NCI-H2029 (cell line): ENCODE measurements at places on chromosomes 2 and 18.

DNA sequence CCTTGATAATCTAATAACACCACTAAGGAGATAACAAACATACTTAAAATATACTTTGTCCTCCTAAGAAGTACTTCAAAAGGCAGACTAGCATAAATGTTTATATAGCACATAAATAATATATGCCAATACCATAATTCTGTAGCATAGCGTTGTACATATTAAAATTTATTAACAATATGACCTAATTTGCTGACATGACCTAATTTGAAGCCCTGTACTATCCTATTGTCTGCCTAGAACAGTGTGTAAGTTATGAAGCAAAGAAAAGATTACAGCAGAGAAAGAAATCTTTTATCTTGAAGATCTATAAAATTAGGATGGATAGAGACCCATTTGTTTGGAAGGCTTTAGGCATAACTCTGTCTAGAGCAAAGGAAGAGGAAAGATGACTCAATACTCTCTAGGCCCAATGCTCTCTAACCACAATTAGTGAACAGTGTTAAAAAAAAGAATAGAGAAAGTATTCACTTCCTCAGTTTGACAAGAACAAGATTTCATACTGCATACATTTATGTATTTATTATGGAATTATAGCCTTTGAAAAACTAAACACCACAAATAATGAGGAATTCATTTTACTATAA lies 231.3 kb downstream of the ZRANB3 start:
- no peak for DNase-seq

GRCh38 chr18:12359515-12359927 lies 17.5 kb downstream of the AFG3L2 start:
- no peak for DNase-seq

DNA sequence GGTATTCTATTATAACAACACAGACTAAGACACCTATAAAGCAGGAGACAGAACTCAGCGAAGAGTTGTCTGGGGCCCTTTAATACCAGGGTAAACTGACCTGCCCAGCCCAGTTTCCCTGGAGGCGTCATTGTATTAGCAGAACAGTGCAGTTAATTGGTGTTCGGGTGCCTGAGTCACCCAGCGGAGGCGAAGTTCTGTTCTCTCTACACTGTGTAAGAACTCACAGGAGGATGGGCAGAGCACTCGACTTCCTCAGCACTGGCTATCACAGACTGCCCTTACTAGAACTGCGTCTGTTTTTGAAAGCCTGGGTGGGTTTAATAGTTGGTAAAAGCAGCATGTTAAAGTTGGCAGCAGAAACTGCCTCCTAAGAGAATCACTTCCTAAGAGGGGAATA lies 106.5 kb upstream of the ATP8B1 start:
- no peak for DNase-seq

DNA sequence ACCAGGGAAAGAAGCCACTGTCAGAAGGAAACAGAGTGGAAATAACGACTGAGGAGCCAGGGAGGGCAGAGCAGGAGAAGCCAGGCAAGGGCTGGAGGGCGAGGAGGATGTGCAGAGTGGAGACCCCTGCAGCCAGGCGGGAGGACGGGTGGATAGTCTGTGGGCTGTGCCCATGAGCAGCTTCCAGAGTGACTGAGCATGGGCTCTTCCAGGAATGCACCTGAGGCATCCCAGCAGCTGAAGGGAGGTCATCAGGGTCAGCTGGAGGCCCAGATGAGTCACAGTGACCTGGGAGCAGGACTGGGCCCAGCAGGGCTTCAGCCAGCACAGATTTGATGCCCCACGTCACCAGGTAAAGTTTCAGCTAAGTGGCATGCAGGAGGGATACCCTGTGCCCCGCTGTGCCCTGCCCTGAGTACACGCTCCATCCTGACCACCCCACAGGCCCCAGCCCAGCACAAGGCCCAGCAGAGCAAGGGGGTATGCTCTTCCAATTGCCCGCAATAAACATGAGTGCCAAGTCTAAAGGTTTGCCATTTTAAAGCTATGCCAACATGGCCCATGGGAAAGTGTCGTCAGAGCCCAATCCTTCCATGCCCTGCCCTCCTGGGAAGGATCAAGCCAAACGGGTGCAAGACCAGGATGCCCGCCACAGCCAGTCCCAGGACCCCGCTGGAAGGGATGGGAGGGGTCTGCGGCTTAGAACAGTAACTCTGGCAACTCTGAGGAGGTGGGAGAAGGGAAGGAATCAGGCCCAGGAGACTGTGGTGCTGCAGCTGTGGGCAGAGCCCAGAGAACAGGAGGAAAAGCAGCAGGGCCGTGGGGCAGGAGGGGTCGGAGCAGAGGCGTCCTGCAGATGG lies 85.7 kb downstream of the SEPTIN10 start:
- DNase-seq: no peak

GRCh38 chr2:602571-603359 lies 74.4 kb downstream of the TMEM18 start:
- DNase-seq: no peak

- DNase-seq: no peak
Measured at GRCh38 chr2:3942841-3943240, 239.5 kb downstream of the DCDC2C start.

DNA sequence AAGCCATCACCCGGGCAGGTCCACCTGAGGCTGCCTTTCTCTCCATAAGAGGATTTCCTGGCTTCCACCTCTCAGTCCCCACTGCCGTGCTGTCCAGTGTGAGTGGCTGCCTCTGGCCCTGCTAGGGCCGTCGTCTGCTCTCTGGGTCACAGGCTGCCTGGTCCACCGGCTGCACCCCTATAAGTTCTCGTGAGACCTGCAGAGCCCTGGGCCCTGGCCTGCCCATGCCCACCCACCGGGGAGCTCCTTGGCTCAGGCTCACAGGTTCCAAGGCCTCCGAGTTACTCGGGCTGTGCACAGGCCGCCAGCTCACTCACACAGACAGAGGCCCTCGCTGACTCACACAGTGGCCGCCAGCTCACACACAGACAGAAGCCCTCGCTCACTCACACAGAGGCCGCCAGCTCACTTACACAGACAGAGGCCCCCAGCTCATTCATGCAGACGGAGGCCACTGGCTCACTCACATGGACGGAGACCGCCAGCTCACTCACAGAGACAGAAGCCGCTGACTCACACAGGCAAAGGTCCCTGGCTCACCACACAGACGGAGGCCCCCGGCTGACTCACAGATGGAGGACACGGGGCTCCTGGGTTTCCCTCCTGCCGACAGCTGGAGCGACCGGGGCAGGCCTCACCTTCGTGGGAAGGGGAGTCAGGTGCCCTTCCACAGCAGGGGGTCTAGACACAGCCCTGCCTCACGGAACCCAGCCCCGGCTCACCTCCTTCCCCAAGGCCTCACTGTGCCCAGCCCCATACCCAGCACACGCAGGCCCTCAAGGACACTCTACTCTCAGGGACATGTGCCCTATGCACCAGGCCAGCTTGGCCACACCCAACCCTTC lies 334.1 kb upstream of the MYT1L start:
- DNase-seq: no peak

GRCh38 chr2:23053601-23054000 lies 331.4 kb upstream of the KLHL29 start:
- no peak for DNase-seq

GRCh38 chr18:37280701-37281393 lies 284.8 kb downstream of the CELF4 start:
- no peak for DNase-seq
